Activated gamma-delta T cell (primary cell): ENCODE measurements at places on chromosomes 16 and 17.

GRCh38 chr16:13558752-13559151, 361.2 kb upstream of the ERCC4 start:
- DNase-seq: no peak

DNA sequence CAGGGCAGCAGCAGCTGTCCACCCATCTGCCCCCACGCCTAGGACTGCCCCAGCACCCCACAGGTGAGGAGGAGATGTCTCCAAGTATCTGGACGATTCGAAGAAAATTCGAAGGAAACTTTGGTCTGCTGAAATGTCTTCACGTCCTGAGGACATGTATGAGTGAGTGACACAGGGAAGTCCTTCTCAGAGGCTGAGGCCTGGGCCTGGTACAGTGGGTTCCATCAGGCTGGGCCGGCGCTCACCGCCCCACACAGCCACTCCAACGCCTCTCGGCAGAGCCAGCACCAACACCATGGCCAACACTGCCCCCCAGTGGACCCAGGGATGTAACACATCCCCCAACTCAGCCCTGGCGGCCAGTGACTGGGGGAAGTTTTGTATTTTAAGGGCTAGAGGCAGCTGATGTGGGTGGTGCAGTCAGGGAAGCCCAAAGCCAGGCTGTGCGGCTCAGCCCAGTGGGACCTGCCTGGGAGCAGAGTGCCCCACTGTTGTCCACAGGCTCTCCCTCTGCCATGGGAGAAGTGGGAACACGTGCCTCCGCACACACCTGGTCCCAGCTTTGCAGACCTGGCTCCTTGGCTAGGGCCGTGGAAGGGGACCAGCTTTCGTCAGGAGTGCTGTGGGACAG, 55.8 kb upstream of the FASN start:
- no peak for DNase-seq

DNA sequence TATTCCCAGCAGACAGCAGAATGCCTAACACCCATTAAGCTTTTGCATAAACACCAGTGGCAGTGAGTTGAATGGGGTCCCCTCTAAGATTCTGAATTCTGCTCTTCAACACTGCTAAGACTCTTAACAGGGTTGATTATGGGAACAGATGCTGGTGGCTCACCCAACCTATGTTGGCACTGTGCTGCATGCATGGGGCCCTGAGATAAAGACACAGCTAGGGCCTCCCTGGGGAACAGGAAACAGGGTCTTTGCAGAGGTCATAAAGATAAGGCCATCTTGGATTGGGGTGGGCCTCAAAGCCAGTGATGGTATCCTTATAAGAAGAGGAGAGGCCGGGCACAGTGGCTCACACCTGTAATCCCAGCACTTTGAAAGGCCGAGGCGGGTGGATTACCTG, 190.8 kb downstream of the SLC39A11 start:
- DNase-seq: no peak

DNA sequence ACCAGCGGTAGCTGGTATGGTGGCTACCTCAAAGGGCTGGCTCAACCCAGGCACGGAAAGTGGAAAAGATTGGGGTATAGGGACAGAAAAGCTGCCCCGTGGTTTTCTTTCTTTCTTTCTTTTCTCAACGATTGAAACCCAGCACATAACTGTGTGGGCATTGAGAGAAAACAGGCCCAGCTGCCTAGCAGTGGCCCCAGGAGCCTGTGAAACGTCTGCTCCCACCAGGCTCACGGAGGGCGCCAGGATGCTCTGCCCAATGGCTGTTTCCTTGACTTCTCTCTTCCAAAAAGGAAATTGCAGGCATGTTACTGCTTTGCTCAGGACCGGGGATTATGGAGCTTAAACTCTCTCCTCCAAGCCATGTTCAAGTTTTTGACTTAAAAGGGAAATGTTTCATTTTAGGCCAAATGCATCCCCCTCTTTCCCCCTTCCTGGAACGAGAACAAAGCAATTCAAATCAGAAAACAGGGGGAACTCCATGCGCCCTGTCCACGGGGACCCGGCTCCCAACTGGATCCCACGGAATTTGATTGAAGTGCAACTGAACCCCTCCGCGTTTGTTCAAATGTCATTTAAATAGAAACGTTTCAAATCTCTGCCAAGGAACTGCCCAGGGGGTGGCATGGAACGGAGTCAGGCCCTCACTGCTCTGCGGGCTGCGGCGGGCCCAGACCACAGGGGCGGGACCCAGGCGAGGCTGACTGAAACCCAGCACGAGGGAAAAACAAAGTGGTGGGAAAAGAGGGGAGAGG, 133.5 kb downstream of the RGS9 start:
- DNase-seq: no peak

DNA sequence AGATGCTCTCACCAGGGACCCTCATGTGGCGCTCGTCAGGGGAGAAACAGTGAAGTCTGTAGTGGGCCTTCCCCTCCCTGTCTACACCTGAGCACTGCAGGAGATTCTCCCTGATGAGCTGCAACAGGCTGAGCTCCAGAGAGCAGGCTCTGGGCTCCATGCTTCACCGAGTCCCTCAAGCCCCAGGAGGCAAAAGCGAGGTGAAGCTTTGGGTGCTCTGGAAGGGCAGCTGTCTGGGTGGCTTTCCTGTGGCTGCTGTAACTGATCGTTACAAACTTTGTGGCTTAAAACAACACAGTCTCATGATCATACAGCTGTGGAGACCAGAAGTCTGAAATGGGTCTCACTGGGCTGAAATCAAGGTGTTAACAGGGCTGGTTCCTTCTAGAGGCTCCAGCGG, 12.1 kb upstream of the CD300LD start:
- DNase-seq: no peak

DNA sequence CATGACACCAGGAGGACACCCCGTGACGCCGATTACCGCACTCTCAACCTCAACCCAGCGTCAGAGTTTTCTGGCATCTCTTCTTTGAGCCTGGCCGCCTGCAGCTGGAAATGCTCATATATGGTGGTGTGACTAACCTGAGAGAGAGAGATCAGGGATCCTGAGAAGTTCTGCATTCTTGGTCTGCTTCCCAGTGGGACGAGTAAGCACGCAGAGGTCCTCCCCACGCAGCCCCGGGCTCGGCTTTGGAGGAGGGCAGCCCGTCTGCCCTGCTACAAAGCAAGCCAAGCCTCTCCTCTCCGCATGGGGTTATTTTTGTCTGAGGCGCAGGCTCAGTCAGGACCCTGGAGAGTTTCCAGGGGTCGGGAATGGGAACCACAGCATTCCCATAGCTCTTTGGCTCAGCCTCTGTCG, 16.5 kb downstream of the CRISPLD2 start:
- no peak for DNase-seq

DNA sequence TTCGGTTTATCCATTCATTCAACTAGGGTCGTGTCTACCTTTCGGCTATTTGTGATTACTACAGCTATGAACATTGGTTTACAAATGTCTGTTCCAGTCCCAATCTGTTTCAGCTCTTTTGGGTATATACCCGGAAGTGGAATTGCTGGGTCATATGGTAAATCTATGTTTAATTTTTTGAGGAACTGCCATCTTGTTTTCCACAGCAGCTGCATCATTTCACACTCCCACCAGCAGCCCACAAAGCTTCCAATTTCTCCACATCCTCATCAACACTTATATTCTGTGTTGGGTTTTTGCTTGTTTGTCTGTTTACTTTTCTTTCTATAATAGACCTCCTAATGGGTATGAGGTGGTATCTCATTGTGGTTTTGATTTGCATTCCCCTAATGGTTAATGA, 48.7 kb upstream of the GINS3 start:
- no peak for DNase-seq

GRCh38 chr16:87638736-87639135, 36.4 kb downstream of the JPH3 start:
- no peak for DNase-seq

- DNase-seq: no peak
These were observed 90.7 kb downstream of the VMP1 start for GRCh38 chr17:59798111-59798510.

GRCh38 chr16:4862639-4863038, 15.4 kb downstream of the UBN1 start:
- DNase-seq: no peak
